ENCODE measurements at places on chromosomes 16 and 17. TPM values are rescaled to one million over a fixed set of nuclear protein-coding genes. Genes with fewer than 3 reads are reported as not detected.

The NGFR gene
- total RNA-seq: 40.7 TPM

The KRT17 gene
- total RNA-seq: 1.5 TPM

The ENKD1 gene
- 29.4 TPM for total RNA-seq

The AOC3 gene
- 6.2 TPM for total RNA-seq

DNA sequence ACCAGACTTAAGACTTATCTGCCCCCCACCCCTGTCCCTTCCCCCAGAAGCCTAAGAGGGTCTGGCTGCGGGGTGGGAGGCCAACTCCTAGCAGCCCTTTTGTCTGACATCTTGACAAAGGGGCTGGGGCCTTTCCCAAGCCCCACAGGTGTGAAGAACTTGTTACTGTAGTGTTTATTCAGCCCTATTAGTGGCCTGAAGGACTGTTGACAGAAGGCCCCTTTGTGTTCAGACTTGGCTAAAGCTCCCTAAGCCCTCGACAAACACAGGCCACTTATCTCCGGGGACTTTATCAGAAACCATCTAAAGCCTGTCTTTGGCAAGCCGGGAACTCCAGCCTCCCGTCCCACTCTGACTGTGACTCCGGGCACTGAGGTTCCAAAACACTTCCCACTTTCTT, 129.8 kb downstream of the NTN1 start:
- no peak overlapping the region for H3K4me3 ChIP-seq
- peak overlapping the region; percentile 62 for H3K27ac ChIP-seq

DNA sequence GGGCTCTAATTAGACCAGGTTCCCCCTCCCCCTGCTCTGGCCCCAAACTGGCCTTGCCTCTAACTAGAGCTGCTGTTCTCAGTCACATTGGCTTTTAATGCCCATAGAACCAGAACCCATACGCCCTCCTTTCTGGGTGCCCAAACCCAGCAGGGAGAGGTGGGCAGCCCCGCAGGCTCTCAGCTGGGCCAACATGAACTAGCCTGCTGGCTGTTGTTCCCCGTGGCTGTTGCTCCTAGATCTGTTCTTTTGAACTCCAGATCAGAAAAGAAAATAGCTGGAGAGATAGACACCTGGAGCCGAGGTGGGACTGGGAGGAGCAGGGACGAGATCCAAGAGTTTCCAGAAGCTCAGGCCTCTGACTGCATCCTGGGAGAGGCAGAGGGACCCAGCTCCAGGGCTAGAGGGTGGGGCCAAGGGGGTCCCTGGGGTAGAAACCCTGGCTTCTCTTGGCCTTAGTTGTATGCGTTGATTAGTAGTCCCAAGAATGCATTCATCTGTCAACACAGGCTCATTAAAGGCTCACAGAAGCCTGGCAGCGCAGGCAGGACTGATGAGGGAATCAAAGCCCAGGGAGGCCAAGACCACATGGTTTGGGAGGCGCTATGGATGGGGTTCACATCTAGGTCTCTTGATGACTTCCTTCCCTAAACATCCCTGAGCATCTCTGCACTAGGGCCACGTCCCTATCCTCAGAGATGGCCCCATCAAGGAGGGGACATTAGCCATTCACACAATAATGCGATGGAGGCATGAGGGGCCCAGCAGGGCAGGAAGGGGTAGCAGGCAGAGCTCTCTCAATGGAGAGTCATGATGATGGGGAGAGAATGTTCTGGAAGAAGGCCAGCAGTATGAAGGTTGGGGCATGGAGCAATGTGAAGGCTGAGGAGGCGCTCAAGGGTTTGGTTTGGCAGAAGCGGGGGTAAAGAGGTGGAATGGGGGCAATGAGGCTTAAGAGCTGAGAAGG, 1.3 kb upstream of the CPSF4L start:
- H3K36me3 ChIP-seq: peaks cover 3% of the 10 kb centered on the region
- peak overlapping the region; percentile 85 for H3K27ac ChIP-seq
- H3K4me1 ChIP-seq: peaks cover 43% of the 10 kb centered on the region
- no peaks in the 10 kb centered on the region for H3K27me3 ChIP-seq
- no peak overlapping the region for H3K4me3 ChIP-seq
- no peak for DNase-seq

GRCh38 chr16:2443555-2443954, 14.3 kb downstream of the CCNF start:
- H3K27ac ChIP-seq: no peak overlapping the region
- DNase-seq: no peak
- no peaks in the 10 kb centered on the region for H3K4me1 ChIP-seq
- H3K4me3 ChIP-seq: no peak overlapping the region
- H3K36me3 ChIP-seq: peaks cover 73% of the 10 kb centered on the region

DNA sequence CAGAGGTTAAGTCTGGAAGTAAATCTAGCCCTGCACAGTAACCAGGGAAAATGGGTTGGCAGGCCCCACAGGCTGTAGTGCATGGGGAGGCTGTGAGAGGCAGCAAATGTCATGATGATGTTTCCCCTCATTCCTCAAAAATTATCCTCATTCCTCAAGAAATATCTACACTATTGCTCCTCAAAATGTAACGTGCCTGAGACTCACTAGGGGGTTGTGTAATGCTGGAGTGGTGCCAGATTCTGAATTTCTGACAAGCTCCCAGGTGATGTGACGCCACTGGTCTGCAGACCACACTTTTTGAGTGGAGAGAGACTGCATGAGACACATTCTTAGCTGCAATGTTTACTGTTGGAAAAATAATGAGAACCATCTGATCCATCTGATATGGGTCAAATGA, 1.2 kb upstream of the MPP3 start:
- H3K4me3 ChIP-seq: no peak overlapping the region
- H3K4me1 ChIP-seq: peaks cover 29% of the 10 kb centered on the region
- H3K36me3 ChIP-seq: peaks cover 21% of the 10 kb centered on the region
- no peaks in the 10 kb centered on the region for H3K27me3 ChIP-seq
- no peak for DNase-seq

DNA sequence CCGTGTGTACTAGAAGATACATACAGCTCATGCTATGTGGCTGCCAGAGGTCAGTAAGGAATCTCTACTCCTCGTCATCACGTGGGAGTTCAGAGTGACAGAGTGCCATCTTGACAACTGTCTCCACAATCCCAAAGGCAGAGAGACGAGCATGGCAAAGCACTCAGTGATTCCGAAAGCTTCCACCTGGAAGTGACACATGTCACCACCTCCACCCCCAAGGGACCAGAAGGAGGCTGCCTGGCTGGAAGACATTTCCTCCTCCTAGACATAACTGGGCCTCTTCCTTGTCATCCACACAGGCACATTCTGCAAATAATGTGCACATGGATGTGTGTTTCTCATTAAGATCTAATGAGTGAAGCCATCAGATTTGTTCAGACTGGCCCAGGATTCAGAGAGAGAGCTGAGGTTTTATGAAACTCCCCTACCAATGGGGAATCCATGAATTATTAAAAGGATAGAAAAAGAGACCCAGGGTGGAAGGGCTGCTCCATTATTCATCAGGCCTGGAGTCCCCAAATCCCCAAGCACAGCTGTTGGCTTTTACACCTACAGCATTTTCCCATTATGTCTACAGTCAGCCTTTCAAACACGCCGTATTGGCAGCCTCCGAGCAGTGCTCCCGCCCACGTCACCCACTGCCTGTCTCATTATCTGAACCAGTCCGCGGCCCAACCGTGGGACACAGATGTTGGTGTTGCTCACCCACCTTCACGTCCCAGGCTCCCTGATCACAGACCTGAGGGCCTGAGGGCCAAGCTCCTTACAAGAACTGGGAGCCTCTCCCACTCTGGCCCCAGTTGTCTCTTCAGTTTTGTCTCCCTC, 3.3 kb upstream of the CACNG5 start:
- peak; percentile 54 for DNase-seq
- no peak overlapping the region for H3K27ac ChIP-seq
- H3K27me3 ChIP-seq: peaks cover 21% of the 10 kb centered on the region
- no peak overlapping the region for H3K4me3 ChIP-seq
- H3K4me1 ChIP-seq: peaks cover 40% of the 10 kb centered on the region
- no peaks in the 10 kb centered on the region for H3K36me3 ChIP-seq

- no peaks in the 10 kb centered on the region for H3K36me3 ChIP-seq
- H3K4me3 ChIP-seq: no peak overlapping the region
- no peak overlapping the region for H3K27ac ChIP-seq
- H3K27me3 ChIP-seq: no peaks in the 10 kb centered on the region
- no peak for DNase-seq
- H3K4me1 ChIP-seq: no peaks in the 10 kb centered on the region
These were observed 295.3 kb downstream of the MAP2K4 start for GRCh38 chr17:12316021-12316420.

Data from spinal cord (tissue), 10 donors.